ENCODE measurements at places on chromosomes 16 and 17.

GRCh38 chr16:66428682-66429251 is 1.7 kb downstream of the BEAN1 start:
- no peak for DNase-seq

- no peak for DNase-seq
These were observed 6.7 kb downstream of the GALK1 start for GRCh38 chr17:75758131-75758905.

- peak; percentile 14 for DNase-seq
These were observed 832.3 kb upstream of the GOT2 start for GRCh38 chr16:59566446-59566845.

GRCh38 chr17:62911114-62911513 is 54.9 kb upstream of the TANC2 start:
- DNase-seq = no peak

DNA sequence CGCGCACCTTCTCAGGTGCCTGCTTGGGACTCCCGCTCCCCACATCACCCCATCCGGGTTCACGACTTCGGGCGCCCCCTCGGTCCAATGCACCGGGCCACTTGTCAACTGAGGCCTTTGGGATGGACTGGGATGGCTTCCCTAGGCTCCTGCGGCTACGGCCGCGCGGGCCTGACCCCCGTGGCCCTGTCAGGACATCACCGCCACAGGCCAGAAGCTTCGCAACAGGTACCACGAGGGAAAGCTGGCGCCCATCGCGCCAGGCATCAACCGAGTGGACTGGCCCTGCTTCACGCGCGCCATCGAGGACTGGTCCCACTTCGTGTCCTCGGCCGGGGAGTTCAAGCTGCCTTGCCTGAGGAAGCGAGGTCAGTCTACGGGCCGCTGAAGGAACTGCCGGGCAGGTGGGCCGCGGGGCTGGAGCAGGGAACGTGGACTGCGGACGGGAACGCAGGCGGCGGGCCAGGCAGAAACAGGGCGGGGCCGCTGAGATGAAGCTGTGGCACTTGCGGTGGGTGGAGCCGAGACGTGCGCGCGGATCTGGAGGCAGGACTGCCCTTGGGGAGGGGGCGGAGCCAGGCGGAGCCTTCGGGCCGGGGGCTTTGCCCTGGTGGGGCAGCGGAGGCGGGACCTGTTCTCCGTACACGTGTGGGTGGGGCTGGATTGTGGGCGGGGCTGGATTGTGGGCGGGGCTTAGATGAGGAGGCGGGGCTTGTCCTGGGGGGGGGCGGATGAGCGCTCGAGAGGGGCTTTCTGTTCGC is 13.7 kb upstream of the CNGB1 start:
- DNase-seq = peak; percentile 68

- DNase-seq = no peak
These were observed 25.2 kb upstream of the CAPN15 start for GRCh38 chr16:502179-502943.

GRCh38 chr17:75153780-75154194 is 525 bp downstream of the JPT1 start:
- DNase-seq = no peak

All from fibroblast of lung (primary cell).